Left forelimb (tissue), 1 donor: ENCODE measurements at places on chromosomes 5 and 9.

GRCh38 chr5:61575103-61575502 lies 243.0 kb downstream of the ZSWIM6 start:
- DNase-seq: no peak

DNA sequence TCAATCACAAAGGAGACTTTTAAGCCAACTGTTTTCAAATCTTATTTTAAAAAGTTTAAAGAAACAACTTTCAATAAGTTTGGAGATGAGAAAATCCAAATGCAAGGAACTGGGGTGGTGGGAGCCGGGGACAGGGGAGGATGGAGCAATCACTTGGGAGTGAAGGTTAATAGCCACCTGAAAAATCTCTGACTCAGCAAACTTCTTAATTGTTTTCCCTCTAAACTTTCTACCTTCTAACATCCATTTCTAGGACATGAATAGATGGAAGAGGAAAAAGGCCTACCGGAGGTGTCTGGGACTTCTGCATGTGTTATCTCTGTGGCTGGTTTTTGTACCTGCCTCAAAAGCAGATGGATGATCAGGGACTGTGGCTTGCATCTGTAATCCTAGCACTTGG lies 360.6 kb downstream of the OSTF1 start:
- no peak for DNase-seq

DNA sequence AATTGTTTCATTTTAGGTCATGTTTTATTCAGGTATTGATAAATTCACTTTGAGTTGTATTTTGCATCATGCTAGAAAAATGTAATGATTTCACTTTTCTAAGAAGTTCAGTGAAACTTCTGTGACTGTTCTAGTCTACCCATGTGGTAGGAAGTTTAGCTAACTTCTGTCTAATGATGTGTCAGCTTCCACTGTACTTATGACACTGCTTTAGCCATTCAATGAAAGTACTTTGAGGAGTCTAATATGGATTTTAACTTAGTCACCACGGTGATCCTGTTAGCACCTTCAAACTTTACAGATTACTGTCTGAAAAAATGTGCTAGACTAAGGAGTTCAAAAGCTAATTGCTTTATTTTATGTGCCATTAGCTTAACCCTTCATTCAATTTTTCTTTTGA lies 1510.5 kb upstream of the CDH9 start:
- DNase-seq: no peak

DNA sequence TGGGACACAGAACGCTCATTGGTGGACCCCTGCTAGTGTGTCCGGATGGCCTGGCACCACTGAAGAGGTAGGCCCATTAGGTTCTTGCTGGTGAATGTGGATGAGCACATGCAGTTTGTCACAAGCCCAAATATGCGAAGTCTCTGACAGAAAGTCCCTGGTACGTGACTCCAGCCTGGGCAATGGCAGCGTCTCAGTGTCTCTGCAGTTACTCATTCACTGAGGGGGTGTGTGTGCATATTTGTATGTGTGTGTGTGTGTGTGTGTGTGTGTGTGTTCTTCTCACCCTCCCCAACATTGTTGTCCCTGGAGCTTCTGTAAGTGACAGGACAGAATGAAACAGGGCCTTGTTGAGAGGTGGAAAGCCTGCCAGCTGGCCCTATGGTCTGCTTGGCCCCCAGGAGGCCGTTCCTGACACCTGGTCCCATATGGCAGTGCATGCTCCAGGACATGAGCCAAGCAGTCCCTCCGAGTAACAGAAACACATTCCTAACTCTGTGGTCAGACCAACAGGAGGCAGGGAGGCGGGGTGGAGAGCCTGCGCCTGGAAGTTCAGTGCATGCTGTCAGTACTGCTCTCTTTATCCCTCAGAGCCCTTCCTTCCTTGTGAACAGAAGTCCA lies 169.9 kb downstream of the SLC28A3 start:
- DNase-seq: peak; percentile 84

DNA sequence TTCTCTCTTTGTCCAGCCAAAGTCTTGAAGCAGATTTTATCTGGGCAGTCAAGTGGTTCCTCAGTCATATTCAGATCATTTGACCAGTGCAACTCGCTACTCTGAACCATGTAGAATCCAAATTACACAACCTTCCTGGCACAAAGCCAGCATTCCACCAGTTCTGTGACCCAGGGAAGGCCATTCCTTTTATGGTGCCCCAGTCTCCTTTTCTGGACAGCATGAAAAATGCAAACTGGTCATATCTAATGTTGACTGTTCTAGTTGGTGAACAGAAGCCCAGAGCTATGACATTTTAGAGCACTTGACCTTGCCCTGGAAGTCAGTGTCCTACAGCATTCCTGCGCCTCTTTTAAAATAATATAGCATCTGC lies 364.6 kb downstream of the BRINP1 start:
- DNase-seq: no peak

DNA sequence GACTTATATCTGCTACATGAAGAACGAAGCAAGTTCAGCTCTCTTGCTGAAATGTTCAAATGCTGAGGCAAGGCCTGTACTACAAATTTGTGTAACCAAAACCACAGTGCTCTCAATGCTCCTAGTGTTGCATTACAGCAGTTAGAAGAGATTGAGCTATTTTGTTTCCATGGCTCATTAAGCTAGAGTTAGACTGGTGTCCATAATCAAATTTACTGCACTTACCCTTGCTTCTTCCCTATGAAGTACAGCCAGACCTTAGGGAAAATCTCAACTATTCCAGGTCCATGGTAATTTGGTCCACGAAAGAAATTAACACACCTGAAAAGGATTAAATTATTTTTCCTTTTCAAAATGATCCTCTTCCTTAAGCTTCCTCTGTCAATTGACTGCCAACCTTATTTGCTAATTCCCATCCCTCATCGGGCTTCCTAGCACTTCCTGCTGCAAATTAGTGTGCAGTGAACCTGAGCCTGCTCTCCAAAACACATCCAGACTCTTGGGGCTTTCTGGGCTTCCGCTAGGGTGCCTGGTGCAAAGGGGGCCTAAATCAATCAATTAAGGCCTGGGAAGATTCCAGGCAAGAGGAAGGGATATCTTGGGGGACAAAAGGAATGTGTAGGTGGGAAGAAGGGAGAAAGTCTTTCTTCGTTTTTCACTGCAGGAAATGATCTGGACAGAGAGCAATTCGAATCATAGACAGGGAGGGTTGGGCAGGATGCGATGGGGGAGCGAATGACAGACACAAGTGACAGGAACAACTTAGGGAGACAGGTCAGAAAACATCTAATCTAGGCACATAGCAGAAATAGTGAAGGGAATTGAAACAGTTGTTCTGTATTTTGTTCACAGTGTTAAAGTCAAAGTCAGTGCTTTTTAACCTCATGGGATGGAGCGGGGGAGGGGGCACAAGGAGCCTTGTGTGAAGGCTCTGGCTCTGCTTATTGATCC lies 542.4 kb downstream of the RAB3C start:
- no peak for DNase-seq

GRCh38 chr5:95809414-95809960 lies 13.0 kb downstream of the GLRX start:
- no peak for DNase-seq
